Kidney tubule cell (primary cell): ENCODE measurements at places on chromosomes 12 and 14.

- no peak for DNase-seq
Observed at GRCh38 chr12:18551701-18552100, 186.1 kb downstream of the PLCZ1 start.

GRCh38 chr12:14384783-14385638 is 19.5 kb downstream of the ATF7IP start:
- peak; percentile 91 for DNase-seq

DNA sequence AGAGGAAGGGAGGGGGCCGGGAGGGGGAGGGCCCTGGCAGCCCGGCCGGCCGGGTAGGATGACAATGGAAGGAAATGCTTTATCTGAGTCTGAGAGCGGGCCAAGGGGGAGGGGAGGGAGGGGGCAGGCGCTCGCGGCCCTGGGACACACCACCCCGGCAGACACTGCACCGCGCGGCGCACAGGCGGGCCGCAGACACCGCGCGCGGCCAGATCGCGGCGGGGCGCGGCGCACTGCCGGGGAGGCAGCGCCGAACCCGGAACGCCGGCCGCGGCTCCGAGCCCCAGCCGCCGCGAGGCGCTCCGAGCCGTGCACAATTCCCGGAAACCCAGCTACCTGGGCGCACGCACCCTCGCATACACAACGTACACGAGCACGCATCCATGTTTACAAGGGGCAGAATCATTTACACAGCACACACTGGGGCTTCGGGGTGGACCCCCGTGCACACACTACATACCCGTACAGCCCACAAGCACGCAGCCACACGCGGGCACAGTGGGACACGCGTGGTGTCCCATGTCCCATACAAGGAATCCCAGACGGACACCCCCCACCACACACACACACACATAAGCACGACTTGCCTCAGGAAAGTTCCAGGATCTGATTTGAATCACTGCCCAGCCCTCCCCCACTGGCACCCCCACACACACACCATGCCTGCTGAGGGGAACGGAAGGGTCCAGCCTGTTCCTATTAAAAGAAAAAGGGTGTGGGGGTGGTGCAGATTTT is at the start of gene HDAC7:
Gene HDAC7, minus strand, starts transcription at position 8 of the 735 bp plus-strand sequence. CDS start 118 bp downstream, outside the sequence.
- peak; percentile 84 for DNase-seq

GRCh38 chr14:76755610-76756370 is 5.5 kb upstream of the VASH1 start:
- DNase-seq, result no peak

GRCh38 chr14:105392131-105393090 is 5.9 kb upstream of the TEX22 start:
- DNase-seq, result no peak

GRCh38 chr12:53532524-53533445 is 25.5 kb upstream of the NPFF start:
- DNase-seq, result no peak

DNA sequence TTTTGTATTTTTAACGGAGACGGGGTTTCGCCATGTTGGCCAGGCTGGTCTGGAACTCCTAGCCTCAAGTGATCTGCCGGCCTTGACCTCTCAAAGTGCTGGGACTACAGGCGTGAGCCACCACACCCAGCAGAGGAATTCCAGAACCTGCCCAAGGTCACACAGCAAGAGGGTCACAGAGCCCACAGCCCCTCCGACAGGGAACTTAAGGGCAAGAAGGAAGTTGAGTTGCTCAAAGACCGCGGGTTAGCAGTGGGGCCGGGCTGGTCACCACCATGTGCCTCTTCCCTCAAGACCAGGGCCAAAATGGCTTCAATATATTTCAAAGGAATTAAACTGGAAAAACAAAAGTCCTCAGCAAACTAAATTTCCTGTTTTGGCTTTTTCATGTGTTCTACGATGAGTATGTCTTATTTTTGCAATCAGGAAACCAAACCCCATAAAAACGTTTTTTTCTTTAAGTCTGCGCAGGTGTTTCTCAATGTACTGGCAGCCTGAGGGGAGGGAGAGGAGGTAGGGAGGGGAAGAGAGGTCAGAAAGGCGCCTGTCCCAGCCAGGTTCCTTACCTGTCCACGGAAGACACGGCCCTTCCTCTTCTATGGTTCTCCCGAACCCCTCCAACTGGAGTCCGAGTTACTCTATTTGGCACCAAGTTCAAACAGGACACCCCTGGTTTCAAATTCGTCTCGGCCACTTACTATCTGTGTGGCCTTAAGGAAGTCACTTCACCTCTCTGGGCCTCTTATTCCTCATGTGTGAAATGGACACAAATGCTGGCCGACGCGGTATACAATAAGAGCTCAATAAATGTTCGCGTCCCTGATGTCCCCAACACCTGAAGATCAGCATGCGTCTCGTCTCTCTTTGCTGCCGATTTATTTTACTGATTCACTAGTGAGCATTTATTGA is 778 bp downstream of the SLC8B1 start:
- DNase-seq, result peak; percentile 28

- no peak for DNase-seq
Observed at GRCh38 chr14:101047326-101047725, 143.8 kb upstream of the RTL1 start.

DNA sequence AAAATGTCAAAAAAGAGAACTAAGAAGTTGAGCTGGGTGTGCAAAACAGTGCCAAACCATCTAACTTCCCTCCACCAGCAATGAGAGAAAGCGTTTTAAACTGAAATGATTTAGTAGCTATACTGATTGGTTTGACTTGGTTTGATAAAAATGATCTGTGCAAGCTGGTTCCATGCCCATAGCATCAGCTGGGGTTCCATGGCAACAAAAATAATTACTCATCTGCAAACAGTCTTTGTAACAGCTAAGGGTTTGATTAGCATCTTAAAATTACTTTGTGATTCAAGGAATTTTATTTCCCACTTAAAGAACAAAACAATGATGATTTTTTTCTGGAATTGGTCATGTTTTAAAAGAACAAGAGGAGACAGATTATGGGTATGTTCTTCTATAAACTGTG is 15.0 kb upstream of the BICD1 start:
- no peak for DNase-seq

DNA sequence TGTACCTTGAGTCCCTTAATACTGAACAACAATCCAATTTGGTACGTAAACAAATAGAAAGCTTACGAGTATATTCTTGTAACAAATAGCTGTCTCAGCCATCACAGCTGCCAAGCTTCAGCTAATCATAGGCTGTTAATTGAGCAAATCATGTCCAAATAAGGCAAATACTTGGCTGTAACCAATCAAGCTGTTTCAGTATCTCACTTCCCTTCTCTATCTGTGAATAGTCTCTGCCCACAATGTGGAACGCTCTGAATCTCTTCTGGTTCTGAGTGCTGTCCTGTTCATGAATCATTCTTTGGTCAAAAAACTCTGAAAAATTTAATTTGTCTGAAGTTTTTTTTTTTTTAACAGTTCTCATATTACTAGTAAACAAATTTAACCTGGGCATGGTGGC is 5.8 kb upstream of the NEMF start:
- no peak for DNase-seq

- no peak for DNase-seq
Observed at GRCh38 chr12:10088031-10088430, 10.8 kb downstream of the CLEC1A start.

- DNase-seq, result peak; percentile 66
Observed at GRCh38 chr12:79737875-79738718, 47.3 kb upstream of the PAWR start.

DNA sequence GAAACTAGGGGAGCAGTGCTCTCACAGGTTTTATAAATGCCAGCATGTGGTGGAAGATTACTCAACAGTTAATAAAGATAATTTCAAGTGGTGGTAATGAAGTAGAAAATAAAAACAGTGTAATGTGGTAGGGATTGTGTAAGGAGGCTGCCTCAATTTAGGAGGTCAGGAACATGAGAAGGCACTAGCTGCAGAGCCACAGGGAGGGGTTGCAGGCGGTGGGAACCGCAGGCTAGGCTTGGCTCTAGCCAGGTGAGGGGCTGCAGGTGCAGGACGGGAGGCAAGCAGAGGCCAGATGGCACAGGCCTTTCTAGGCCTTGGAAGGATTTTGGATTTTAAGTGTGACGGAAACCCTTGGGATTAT is 768 bp downstream of the METTL25 start:
- peak; percentile 13 for DNase-seq

GRCh38 chr14:94952097-94952496 is 182.2 kb upstream of the GSC start:
- no peak for DNase-seq

DNA sequence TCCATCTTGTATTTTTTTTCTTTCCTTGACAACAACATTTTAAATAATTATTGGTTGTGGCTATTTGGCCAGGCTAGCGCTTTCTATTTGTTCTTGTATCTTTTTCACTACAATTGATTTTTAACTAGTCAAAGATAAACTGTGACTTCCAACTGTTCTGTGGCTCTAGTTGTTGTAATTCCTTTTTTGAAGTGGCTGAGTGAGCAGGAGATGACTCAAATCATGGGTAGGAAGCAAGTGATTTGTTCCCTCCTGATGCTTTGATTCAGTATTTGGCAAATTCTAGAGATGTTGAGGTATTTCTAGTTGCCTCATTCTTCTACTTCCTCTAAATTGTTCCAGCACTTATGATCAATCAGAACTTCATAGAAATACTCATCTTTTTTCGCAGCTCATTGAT is 633.5 kb downstream of the RERGL start:
- DNase-seq, result peak; percentile 19

DNA sequence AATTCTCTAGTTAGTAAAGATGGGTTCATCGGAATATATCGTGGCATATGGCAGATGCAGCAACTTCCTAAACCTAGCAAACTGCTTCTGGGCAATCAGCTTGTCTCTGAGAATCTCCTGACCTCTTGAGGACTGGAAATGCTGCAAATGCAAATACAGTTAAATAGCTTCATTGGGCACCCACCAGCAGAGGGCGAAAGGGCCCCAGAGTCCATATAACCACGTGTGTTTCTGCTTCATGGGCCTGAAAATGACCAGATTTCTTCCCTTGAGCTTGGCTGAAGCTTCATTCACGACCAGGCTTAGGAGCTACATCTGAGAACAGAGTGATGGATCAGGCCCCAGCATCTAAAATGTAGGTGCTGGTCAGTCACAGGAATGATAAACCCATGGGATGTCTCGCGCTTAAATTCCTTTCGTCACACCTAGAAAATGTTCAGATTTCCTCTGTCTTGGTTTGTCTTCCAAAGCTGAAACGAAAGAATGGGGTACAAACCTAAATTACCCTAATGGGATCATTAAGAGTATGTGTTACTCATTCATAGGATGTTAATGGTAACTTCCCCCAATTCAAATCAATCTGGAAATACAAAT is 1482.5 kb upstream of the TMEM132C start:
- DNase-seq, result peak; percentile 61

- peak; percentile 36 for DNase-seq
Observed at GRCh38 chr12:15899282-15899870, 11.8 kb upstream of the DERA start.

- peak; percentile 69 for DNase-seq
Observed at GRCh38 chr12:12903642-12904609, 12.6 kb downstream of the GPRC5A start.

DNA sequence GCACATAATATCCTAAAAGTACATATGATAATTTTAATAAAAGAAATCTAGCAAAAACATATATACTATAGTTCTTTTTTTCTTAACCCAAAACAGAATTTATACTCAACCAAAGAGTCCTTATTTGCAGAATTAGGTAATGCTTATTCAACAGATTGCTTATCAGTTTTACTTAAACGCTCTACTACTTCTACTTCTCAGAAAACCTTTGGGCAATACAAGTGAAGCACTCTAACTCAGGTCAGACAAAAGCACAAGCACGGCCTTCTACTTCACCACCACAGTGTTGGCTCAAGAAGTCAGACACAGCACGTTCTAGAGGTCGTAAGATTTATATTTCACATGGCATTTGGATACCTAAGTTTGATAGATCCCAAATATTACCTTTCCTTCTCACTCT is 29.2 kb downstream of the DICER1 start:
- DNase-seq, result no peak

DNA sequence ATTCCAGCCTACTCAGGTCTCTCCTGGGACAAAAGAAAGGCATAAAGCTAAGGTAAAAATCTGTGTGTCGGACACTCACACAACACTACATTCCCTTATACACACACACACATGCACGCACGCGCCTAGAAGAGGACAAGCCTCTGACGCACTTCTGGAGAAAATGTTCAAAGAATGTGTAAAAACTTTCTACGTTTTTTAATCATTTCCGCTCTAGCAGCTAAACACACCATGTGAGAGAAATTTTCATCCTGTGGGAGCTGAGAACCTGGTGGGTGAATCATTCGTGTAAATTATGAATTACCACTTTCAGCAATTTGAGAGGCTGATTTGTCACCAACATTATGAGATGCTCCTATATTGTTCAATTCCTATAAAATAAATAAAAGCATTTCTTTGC is 494.5 kb downstream of the TMEM132D start:
- no peak for DNase-seq

DNA sequence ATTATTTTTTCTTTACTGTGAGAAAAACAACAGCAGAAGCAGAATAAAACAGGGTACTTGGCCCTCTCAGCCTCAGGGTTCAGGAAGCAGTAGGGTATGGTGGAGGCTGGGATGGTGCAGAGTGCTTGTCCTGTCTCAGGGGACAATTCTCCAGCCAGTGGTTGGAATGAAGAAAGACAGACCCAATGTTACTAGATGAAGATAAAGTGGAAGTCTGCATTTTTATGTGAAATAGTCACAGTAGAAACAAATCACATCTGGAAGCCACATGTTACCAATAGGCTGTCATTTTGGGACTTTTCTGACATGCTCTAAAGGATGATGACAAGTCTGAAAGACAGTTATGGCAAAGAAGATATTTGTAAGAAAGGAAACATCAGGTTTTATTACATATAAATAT is 32.3 kb downstream of the PROX2 start:
- DNase-seq, result no peak

DNA sequence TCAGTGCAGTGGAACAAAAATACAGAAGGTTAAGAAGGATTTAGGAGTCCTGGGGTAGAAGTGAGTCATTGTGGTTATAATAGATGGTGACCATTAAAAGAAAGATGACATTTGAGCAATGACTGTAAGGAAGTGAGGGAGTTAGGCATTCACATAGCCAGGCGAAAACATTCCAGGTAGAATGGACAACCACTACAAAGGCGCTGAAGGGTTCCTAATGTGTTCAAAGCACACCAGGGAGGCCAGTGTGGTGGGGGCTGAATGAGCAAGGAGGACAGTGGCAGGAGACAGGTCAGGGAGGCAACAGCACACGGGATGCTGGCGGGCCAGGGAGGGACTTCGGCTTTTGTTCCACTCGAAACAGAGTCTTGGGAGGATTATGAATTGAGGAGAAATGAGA is 129.9 kb downstream of the NPAS3 start:
- DNase-seq, result peak; percentile 76

GRCh38 chr14:104821971-104822608 is 21.2 kb downstream of the ZBTB42 start:
- DNase-seq, result no peak
